NCI-H2029 treated with DMSO at 0.1 percent for 48 hours (cell line): ENCODE measurements at places on chromosomes 7 and 10.
A peak's percentile ranks its signal among the peaks of the same experiment; 100 is the strongest.

GRCh38 chr7:95472581-95473161 is 13.1 kb upstream of the ASB4 start:
- DNase-seq, result peak; percentile 32

- no peak for DNase-seq
Measured at GRCh38 chr10:84200537-84201243, 6.4 kb downstream of the CDHR1 start.

- no peak for DNase-seq
Measured at GRCh38 chr10:14653271-14654161, 121.2 kb downstream of the FAM107B start.

DNA sequence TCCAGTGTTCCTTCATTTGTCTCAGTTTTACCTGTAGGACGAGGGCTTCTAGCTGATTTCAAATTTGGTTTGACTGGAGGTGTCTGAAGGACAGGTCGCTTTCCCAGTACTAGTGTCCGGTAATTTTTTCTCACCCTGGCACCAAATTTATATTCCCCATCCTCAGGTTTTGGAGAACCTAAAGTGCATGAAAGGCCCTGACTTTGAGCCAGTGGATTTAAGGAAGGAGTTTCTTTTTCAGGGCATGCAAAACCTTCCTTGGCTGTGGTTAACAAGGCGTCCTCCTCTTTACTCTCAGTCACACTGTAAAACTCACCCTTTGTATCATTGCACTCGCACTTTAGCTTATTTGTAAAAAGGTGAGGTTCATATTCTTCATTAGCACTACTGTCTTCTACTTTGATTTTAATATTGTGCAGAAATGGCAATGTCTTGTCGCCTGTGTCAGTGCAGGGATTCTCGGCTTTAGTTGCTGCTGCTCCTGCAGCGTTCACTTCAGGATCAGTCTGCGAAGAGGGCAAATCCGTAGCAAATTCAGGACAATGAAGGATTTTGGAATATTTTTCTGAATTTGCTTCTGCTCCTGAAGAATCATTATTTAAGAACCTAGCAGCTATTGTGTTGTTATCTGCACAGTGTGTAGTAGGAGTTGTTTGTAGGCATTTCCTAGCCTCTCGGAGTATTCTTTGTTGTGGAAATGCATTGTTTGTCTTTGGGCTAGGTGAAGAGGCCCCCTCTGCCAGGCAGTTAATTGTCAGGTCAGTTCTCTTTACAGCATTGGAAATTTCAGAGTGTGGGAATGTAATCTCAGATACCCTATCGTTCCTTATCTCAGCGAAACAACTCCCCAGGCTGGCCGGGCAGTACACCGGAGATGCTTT is 9.9 kb downstream of the SKIDA1 start:
- DNase-seq, result no peak

DNA sequence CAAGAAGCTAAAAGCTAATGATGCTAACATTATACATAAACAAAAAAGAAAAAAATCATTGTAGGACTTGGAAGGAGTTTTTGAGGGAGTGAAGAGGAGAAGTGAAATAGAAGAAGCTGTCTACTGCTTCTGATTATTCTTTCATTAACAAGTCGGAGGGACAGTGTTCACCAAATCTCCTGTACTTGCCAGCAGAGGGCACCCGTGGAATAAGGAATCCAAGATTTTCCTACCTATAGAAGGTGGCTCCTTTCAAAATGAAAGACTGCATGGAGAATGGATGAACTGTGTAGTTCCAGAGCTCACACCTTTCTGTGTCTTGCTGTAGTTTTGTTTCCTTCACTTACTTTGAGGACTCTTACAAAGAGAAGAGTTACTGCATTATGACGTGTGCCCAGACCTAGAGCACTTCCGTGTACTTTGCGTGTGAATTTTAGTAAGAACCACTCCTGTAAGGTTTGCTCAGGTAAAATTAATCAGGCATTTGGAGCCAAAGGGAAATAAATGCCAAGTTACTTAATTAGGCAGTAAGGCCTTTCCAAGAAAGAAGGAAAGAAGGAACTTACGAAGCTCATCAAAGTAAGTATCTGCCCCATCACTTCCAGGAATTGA is 145.1 kb downstream of the SEMA3D start:
- DNase-seq, result no peak

GRCh38 chr10:63671317-63671937 is 150.2 kb downstream of the REEP3 start:
- no peak for DNase-seq

GRCh38 chr7:24378871-24379616 is 95.1 kb downstream of the NPY start:
- no peak for DNase-seq

- DNase-seq, result no peak
Measured at GRCh38 chr7:81714306-81714705, 55.5 kb downstream of the HGF start.

- no peak for DNase-seq
Measured at GRCh38 chr7:2771274-2771731, 72.8 kb downstream of the GNA12 start.

DNA sequence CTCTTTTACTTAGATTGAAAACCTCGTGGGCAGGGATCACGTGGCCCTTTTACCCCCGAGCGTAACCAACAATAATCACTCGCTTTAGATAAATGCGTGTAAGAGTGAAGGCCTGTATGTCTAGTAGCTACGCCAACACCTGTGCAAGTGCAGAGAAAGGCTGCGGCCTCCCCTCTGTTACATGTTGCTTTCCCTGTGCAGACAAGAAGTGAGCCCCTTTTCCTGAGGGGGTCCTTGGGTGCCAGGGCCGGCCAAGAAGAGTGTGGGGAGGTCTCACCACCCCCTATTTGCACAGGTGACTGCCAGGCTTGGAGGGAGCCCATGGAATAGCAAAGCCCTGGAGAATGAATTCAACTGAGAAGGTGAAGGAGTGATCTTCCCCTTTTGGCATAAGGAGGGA is 35.6 kb upstream of the CNPY1 start:
- no peak for DNase-seq
